ENCODE measurements at places on chromosomes 5 and 9.

DNA sequence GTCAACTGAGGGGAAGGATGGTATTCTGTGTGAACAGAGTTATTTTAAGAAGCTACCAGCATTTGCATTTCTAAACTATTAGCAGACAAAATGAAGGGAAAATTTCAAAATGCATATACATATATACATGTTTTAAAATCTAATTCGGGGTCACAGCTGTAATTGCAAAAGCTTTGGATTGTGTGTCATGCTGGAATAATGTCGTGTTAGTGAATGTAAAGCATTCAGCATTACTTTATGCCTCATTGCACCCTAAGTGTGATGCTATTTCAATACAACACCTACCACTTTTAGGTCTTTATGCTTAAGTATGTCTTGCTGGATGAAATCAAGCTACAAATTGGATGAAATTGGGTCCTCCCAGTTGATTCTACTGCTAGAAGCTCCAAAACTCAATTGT is 687.6 kb upstream of the MEF2C start:
- no peak for DNase-seq

DNA sequence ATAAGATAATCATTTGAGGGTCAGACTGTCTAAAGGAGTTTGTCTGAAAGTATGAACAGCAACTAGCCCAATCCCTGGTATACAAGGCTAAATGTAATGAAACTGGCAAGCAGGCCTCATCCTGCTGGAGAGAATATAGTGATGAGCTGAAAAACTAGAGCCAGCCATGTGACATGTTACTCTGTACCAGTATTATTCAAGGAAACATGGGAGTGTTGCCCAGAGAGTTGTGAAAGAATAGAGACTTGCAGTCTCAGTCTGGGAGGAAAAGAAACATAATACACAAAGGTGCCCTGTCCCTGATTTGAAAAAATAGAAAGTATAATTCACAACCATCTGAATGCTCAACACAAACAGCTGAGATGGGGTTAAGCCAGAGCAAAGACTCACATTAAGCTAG is 37.9 kb upstream of the HTR1A start:
- no peak for DNase-seq

DNA sequence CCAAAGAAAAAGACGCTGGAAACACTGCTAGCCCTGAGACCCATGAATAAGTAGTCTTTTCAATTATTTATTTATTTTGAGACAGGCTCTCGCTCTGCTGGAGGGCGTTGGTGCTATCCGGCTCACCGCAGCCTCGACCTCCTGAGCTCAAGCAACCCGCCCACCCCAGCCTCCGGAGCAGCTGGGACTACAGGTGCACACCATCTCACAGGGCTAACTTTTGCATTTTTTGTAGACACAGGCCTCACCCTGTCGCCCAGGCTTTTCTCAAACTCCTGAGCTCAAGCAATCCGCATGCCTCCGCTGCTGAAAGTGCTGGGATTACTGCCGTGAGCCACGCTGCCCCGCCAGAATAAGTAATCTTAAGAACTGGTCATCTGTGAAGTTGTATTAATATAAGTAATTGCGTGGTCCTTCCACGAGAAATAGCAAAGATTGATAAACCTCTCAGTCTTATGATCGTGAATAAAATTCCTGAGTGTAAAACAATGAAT is 1.6 kb downstream of the ANXA2R start:
- DNase-seq = no peak

DNA sequence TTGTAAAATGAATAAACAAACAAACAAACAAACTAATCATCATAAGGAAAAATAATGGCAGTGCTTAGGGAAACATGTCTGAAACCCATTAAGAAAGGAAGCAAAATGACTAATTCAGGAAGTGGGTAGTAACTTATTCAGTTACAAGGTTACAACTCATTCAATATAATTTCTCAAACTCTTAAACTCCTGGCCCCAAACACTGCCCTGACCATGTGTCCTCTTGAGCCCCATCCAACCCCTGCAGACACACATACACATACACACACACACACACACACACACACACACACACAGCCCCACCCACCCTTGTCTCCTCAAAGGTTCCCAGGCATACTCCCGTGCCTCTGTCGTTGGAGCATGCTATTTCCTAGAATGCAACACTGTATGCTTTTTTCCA is 193.9 kb downstream of the SEC61B start:
- no peak for DNase-seq

- DNase-seq = no peak
Measured at GRCh38 chr5:161278739-161279660, 267.5 kb downstream of the GABRB2 start.

DNA sequence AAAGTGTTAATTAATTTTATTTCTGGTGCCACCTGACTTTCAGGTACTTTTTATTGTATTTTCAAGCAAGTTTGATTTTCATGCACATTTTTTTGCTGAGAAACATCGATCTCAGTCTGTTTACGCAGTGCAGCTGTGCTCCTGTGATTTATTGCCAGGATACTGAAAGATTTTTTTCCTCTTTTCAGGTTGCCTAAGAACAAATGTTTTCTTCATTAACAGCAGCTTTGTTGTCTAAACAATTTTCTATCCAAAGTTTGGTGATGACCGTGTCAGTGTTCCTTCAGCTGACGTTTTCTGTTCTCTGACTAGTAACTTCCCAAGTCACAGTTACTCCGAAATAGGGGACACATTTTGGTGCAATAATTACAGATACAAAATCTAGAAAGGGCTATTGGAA is 78.1 kb downstream of the VCAN start:
- no peak for DNase-seq

DNA sequence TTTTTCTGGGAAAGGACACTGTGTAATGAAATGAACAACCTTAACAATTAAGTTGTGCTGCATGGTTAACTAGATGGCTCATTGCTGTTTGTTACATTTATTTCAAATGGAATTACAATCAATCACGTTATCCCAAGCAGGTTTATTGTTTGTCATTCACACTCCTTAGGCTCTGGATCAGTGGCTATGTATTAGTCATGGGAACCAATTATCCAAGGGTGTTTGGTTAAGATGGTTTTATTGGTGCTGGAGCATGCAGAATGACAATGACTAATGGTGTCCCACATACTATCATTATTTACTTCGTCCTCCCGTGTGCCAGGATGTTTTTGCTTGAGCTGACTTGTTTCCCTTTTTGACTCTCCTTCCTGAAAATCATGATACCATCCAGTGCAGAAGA is 10.6 kb upstream of the TRPC7 start:
- no peak for DNase-seq

DNA sequence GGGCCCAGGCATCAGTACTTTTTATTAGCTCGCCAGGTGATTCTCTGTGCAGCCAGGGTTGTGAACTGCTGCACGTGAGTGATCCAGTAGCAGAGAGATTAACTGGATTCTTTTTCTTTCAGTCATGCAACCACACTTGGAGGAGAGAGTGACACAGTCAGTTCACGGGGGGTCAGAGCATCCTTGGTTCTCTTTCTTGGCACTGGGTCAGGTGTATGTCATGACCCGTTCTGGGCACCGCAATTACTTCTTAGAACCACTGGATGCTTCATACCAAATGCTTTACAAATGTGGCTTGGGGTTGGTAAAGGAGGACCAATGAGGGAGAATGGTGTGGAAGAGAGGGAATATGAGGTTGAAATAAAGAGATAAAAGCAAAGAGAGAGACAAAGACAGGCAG is 368.7 kb downstream of the MLLT3 start:
- no peak for DNase-seq

- no peak for DNase-seq
Measured at GRCh38 chr5:170892196-170892595, 30.4 kb downstream of the RANBP17 start.

GRCh38 chr9:98222885-98223691 is 30.7 kb upstream of the CORO2A start:
- DNase-seq = no peak

DNA sequence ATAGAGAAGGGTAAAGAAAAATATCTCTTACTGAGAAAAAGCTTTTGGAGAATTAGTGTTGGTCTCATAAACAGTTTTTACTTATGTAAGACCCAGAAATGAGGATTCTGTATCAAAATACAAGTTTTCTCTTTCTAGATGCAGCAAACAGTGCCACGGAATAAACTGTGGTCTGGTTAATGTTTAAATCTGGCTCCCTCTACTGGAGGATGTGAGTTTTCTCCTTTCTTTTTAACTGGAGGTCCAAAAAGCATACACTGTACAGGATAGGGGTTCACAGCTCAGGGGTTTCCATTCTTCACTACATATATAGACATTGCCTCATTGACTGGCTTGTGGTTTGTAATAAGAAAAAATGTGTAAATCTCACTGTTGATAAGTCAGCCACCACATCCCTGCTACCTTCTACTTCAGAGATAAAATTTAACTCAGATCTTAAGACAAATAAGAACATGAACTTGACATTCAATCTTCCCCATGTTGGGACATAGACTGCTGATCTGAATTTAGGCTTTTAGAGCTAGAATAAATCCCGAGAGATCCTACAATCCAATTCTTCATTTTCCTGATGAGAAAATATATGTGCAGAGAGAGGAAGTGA is 98.9 kb downstream of the CFAP95 start:
- DNase-seq = no peak

DNA sequence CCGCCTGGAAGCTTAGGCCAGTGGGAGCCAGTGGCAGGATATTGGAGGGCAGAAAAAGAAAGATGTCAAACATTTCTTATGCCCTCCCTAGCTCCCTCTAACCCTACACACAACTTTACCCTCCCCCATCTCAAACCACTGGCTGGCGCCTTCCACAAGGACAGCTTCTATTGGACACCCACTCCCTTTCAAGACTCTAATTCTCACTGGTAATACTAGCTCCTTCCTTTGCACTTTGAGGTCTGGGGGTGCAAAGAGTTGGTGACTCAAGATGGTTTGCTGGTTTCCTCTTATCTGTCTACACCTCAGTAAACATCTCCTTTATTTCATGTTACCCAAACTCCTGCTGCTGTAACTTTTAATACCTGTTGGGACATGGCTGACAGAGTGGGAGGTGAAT is 11.6 kb upstream of the ITGA1 start:
- no peak for DNase-seq

- DNase-seq = no peak
Measured at GRCh38 chr9:120941046-120941770, 14.6 kb upstream of the TRAF1 start.

DNA sequence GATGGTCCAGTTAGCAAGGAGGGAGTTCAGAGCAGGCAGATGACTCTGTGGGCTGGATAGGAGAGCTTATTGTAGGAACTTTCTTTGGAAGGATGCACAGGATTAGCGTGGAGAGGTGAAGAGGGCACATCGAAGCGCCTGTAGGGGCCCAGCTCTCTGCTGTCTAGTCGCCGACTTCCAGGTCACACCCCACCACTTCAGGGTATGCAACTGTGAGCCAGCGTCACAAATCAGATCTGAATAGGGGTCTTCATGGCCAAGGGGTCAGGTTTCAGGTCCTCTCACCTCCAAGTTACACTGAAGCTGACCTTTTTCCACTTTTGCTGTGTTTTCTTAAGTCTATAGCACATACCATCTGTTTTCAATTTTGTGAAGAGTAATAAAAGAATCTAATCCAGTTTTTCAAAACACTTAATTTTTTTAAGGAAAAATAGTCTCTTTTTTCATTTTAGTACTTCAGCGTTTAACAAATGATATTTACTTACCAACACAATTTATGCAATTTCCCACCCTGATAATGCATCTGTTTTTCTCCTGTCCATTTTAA is 364.2 kb upstream of the CLINT1 start:
- no peak for DNase-seq

All from stimulated activated CD4-positive, alpha-beta T cell treated with anti-CD3 and anti-CD28 coated beads, Interleukin-1b, Interleukin-23, amount 100 ng/mL, for 1 hour (primary cell).